ENCODE measurements at places on chromosomes 6 and 20. TPM values are rescaled to one million over a fixed set of nuclear protein-coding genes. Genes with fewer than 3 reads are reported as not detected.

EYS gene
- under 0.01 TPM for total RNA-seq

SLC17A2 gene
- total RNA-seq = not detected

PPP1R16B gene
- 72.4 TPM for total RNA-seq

TRDN gene
- total RNA-seq = not detected

DOK5 gene
- not detected for total RNA-seq

CCN6 gene
- total RNA-seq = not detected

ID4 gene
- total RNA-seq = not detected

MAFB gene
- 122 TPM for total RNA-seq

TMEM30A gene
- 59.1 TPM for total RNA-seq

MATN4 gene
- not detected for total RNA-seq

MYT1 gene
- total RNA-seq = not detected

ARMC12 gene
- total RNA-seq = 0.10 TPM

ALDH5A1 gene
- total RNA-seq = 2.4 TPM

TCP11 gene
- not detected for total RNA-seq

BPIFB2 gene
- total RNA-seq = not detected
